Mucosa of descending colon (tissue), 3 donors: ENCODE measurements at places on chromosomes 6 and 20. TPM values are rescaled to one million over a fixed set of nuclear protein-coding genes. Genes with fewer than 3 reads are reported as not detected.

DPPA5 gene
- not detected for total RNA-seq

IRAK1BP1 gene
- total RNA-seq, result 2.9 TPM

PNPLA1 gene
- 0.19 TPM for total RNA-seq

ATXN1 gene
- 87.3 TPM for total RNA-seq

XKR7 gene
- total RNA-seq, result 0.13 TPM
